ENCODE measurements at places on chromosomes 11 and 22.

- no peak for DNase-seq
These were observed 575 bp downstream of the MFNG start for GRCh38 chr22:37485395-37486223.

GRCh38 chr11:30150425-30150824, 80.4 kb upstream of the FSHB start:
- no peak for DNase-seq

DNA sequence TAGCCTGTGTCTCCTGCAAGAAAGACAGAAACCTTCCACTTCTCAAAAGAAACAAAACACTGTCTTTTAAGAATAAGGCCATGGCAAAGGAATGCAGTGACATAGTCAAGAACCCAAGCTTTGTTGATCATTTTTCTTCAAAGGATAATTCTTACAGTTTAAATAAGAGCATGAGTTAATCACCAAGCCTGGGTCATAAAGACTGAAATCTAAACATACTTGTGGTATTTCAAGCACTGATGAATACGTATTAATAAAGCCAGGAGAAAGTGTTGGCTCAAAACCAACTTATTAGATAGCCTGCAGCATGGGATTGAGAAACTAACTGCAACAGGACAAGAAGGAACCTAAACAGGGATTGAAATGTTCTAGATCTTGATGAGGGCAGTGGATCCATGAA, 143.3 kb upstream of the MTNR1B start:
- no peak for DNase-seq

DNA sequence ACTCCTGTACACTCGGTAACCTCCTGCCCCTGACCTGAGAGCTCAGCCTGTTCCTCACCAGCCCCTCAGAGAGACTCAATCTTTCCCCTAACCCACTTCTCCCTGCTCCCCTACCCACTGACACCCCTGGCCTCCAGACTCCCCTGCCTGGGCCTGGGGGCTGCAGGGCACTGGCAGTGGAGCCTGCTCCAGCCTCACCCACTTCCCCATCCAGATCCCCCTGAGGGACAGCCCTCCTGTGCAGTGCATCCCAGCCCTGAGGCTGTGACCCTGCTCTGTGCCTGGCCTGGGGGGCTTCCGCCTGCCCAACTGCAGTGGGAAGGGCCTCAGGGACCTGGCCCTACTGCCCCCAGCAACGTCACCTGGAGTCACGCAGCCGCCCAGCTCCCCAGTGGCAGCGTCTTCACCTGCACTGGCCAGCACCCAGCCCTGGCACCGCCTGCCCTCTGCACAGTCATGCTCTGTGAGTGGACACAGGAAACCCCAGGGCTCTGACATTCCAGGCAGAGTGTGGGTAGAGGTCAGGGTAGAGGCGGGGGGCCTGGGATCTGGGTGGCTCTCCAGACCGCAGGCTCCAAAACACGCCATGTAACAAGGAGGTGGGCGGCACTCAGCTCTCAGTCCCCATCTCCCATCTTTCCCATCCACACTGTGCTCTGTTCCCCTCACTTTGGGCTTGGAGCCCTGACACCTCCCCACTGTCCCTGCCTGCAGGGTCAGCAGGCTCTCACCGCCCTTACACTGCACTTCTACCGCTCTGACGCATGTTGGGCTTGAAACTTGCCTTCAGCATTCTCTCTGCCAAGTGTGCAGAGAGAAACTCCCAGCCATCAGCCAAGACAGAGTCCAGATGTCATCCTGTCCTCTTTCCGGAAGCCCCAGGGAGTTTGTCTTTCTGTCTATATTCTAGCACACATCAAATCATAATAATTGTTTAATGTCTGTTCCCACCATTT, 5.1 kb downstream of the VSIG10L2 start:
- peak; percentile 89 for DNase-seq

All from SK-N-SH (cell line).